ENCODE measurements at places on chromosomes 6 and 20. TPM values are rescaled to one million over a fixed set of nuclear protein-coding genes. Genes with fewer than 3 reads are reported as not detected.

CDH22 gene
- total RNA-seq: 3.4 TPM

PRSS35 gene
- total RNA-seq: 0.12 TPM

SAMD3 gene
- total RNA-seq: 2.5 TPM

ADRM1 gene
- 36.1 TPM for total RNA-seq

IDH3B gene
- 30.2 TPM for total RNA-seq

STK38 gene
- 5.2 TPM for total RNA-seq

UBD gene
- 7.4 TPM for total RNA-seq

LRRC73 gene
- total RNA-seq: 0.78 TPM

DLL1 gene
- total RNA-seq: 14.6 TPM

DNA sequence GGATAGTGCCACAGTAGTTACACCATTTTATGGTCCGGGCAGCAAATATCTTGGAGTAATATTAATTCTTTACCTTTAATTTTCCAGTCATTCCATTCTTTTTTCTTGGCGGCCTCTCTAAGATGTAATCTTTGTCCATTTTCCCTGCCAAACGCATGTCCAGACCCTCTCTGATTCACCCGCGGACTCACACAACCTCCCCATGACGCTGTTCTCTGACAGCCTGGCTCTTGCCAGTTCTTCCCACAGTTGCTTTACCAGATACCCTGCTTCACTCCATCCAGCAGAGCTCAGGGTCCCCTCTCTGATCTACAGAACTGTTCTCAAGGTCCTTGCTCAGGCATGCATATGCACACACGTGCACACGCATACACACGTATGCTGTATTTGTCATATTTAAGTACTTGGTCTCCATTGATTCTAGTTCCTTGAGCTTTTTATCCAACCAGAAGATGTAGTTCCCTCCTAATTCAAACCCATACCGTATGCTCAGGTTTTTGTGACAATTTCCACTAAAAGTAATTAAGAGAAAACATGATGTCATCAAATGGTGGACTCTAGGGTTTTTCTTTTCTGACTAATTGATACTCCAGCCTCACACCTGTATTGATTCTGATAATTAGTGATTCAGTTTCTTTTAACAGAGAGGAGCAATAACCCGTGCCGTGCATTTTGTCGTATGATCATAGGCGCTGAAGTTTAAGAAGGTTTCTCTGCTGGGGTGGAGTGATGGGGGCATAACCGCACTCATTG, 10.0 kb downstream of the BPHL start:
- no peaks in the 10 kb centered on the region for H3K36me3 ChIP-seq
- peak overlapping the region; percentile 10 for H3K27ac ChIP-seq
- H3K4me3 ChIP-seq: no peak overlapping the region
- H3K27me3 ChIP-seq: no peaks in the 10 kb centered on the region
- peak; percentile 48 for DNase-seq

DNA sequence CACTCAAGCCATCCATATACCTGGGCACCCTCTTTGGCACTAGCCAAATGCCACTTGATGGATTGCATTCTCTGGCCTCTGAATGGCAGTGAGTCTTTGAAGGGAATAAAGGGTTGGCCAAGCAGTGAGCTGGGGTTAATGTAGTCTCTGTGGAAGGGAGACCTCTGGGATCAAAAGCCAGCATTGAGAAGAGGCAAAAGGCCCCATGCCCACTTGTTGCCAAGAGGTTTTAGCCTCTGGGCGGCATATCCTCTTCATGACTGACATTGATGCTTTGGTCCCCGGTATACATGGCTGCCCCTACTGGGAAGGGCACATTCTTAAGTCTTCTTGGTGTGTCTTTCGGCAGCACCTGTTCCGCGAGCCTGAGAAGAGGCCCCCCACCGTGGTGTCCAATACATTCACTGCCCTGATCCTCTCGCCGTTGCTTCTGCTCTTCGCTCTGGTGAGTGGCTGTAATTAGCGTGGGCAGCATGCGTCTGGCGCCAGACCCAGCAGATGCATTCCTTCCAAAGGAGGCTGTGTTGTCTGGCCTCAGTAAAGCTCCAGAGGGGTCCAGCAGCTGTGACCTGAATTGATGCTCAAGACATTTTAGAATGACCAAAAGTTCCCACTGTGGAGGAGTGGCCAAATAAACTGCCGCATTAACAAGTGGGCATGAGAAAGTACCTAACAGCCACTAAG, 29.5 kb downstream of the GHRH start:
- peaks cover 54% of the 10 kb centered on the region for H3K36me3 ChIP-seq
- no peaks in the 10 kb centered on the region for H3K4me1 ChIP-seq
- H3K4me3 ChIP-seq: no peak overlapping the region
- DNase-seq: no peak
- no peak overlapping the region for H3K27ac ChIP-seq

DNA sequence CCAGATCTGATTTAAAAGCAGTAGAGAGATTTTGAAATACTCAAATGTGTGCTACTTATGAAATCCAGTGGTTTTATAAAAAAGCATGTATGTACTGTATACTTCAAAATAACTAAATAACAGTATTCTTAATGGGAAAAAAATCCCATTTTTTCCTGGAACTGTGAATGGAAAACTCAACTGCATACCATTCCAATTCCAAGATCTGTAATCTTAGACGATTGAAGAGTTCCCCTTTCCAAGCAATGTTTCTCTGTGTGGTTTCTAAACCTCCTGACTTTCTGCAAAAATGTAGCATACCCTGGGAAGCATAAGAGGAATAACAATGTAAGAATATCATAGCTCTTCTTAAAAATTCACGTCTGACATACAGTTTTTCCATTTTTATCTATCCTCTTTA, 40.3 kb upstream of the HIVEP2 start:
- H3K27me3 ChIP-seq: no peaks in the 10 kb centered on the region
- H3K27ac ChIP-seq: no peak overlapping the region
- no peak for DNase-seq
- no peaks in the 10 kb centered on the region for H3K36me3 ChIP-seq
- H3K4me3 ChIP-seq: no peak overlapping the region
- no peaks in the 10 kb centered on the region for H3K4me1 ChIP-seq

DNA sequence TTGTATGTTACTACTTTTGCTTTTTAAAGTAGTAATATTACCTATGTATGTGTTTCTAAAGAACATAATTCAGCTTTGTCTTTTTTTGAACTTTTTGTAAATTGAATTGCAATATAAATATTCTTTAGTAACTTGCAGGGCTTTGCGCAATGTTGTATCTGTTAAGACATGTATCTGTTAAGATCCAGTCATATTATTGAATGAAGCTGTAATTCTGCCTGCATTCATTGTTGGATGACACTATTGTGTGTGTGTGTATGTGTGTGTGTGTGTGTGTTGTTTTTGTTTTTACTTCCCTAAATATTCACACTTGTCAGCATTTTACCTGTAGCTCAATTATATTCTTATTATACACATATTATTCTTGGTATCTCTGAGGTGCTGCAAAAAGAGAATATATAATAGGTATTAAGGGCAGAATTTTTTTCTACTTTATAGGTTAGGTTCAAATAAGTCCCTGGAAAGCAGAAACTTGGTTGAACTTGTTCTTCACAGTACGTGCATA, 164.0 kb downstream of the MEI4 start:
- no peaks in the 10 kb centered on the region for H3K27me3 ChIP-seq
- no peak for DNase-seq
- H3K27ac ChIP-seq: no peak overlapping the region
- no peaks in the 10 kb centered on the region for H3K4me1 ChIP-seq

GRCh38 chr6:63347599-63347998, 27.8 kb upstream of the LGSN start:
- H3K4me3 ChIP-seq: no peak overlapping the region
- no peaks in the 10 kb centered on the region for H3K4me1 ChIP-seq
- H3K27ac ChIP-seq: no peak overlapping the region
- H3K27me3 ChIP-seq: no peaks in the 10 kb centered on the region
- no peaks in the 10 kb centered on the region for H3K36me3 ChIP-seq

DNA sequence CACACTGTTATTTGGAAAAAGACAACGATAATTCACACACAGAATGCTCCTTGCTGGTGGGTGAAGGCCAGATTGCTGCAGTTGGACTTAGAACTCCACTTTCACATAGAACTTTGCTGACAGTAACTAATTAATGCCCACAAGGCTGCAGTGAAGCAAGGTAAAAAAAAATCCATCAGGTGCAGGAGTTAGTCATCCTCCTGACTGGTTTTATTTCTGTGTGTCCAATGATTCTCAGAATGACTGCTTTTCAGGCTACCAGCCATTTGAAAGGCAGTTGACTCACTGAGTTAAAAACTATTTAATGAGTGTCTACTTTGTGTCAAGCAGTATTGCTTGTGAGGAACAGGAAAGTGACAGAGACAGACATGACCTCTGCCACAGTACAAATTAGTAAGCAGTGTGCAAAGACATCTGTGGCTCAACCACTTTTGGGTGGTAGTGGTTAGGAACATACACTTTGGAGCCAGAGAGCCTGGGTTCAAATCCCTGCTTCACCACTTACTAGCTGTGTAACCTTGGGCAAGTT, 41.9 kb downstream of the ELOVL5 start:
- H3K27ac ChIP-seq: no peak overlapping the region
- no peak for DNase-seq
- H3K4me1 ChIP-seq: peaks cover 2% of the 10 kb centered on the region
- H3K27me3 ChIP-seq: no peaks in the 10 kb centered on the region
- no peak overlapping the region for H3K4me3 ChIP-seq

DNA sequence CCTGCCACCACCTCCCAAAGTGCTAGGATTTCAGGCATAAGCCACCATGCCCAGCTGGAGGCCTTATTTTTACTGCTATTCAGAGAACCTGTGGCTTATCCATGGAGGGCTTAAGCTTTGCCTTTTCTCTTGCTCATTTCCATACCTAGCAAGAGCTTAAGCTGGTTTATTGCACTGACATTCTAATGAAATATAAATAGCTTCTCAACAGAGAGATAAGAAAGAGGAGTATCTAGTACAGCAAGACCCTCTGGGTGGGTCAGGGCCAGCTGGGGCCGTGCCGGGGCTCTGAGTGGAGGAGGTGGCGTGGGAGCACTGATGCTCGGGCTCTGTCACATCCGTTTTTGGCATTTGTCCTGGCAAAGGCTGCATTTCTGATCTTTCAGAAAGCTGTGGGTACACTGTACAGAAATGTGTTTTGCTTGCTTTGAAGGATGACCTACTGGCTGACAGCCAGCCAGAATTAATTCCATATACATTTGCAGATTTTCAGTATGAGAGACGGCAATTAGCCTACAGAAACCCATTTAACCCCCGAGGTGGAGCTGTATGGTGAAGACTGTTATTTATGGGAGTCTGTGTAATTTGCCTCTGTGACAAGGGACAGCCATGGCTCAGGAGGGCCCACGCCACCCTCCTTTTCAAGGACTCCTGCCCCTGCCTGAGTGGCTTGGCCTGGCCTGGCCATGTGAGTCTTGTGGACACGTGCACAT, 181.6 kb upstream of the AKAP12 start:
- H3K4me3 ChIP-seq: no peak overlapping the region
- H3K36me3 ChIP-seq: no peaks in the 10 kb centered on the region
- no peaks in the 10 kb centered on the region for H3K27me3 ChIP-seq
- peaks cover 4% of the 10 kb centered on the region for H3K4me1 ChIP-seq
